ENCODE measurements at places on chromosomes 5 and 9.

DNA sequence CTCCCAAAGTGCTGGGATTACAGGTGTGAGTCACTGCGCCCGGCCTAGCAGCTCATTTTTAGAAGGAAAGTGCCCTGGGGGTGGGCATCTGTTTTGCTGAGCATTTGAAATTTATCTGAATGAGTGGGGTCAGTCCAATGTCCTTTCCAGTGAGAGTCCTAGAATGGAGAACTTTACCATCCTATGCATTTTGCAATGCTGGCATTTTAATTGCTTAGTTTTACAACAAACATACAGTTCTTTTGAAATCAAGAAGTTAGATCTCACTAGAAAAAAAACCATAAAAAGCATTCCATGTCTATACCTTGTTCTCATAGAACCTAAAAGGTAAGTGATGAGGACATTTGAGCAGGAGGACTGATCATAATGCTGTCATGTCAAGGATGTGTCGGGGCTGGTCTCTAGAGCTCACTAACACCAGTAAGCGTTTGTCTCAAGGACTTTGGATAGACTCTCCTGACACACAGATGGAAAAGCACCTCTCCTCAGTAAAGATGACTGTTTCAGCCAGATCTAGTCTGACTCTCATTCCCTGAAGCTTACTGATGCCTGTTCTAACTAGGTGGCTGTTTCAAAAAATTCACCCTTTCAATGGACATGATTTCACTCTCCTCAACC, 83.9 kb downstream of the DCP2 start:
- no peak for DNase-seq

GRCh38 chr9:110072597-110073355, 135.2 kb downstream of the C9orf152 start:
- no peak for DNase-seq

DNA sequence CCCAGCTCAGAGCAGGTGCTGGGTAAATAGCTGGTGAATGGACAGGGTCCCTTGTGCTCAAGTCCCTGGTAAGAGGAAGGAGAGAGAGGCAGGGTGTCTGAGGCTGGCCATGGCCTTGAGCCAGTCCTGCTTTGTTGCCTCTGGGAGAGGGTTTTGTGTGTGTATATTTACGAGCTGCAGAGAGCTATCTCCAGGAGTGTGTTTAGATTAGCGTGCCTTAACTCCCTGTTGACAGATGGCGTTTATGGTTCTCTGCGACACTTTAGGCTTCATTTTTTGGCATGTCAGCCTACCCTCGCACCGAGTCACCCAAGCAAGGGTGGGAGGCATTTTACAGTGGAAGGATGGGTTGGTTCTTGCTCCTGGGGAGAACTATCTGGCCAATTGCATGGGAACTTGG, 22.2 kb downstream of the HMCN2 start:
- DNase-seq, result no peak

- no peak for DNase-seq
Observed at GRCh38 chr9:88173378-88173999, 35.2 kb upstream of the SPATA31C2 start.

DNA sequence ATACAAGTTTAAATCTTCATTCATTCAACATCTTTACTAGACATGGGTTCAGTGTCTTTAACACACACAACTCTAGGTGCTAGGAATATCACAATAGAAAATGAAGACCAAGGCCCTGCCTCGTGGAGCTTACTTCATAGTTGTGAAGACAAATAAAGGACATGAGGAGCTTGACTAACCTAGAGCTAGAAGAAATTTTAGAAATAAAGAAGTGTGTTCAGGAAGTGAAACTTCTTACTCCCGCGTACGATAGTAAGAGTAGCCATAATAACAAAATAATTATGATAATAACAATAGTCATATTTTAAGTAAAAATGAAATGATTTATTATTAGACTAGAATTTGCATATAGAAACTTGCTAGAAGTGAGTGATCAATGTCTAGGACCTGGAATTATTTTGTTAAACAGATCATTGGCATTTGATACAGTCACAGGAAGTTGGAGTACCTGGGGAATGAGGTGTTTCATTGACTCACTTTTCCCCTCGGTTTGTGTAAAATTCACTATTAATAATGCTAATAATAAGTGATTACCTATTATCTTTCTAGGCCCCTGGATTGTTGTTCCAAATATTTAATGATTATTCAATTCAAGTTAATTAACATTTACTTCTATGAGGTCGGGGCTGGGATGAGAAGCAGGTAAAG, 331.3 kb downstream of the NSG2 start:
- no peak for DNase-seq

- no peak for DNase-seq
Observed at GRCh38 chr9:91386765-91387164, 25.0 kb upstream of the AUH start.

GRCh38 chr5:167764641-167765289, 526.7 kb upstream of the WWC1 start:
- no peak for DNase-seq

Data from pancreas (tissue), 10 donors.